ENCODE measurements at places on chromosomes 6 and 20. TPM values are rescaled to one million over a fixed set of nuclear protein-coding genes. Genes with fewer than 3 reads are reported as not detected.

Gene FLRT3
- 29.3 TPM for total RNA-seq

Gene OPRL1
- 1.0 TPM for total RNA-seq

Gene CST8
- total RNA-seq = not detected

Gene APMAP
- 47.3 TPM for total RNA-seq

Gene WFDC10B
- not detected for total RNA-seq

Gene CABLES2
- 4.5 TPM for total RNA-seq

Gene SYNGAP1
- 30.2 TPM for total RNA-seq

Gene LRRC73
- 1.2 TPM for total RNA-seq

Gene GPR6
- not detected for total RNA-seq

Gene SEL1L2
- not detected for total RNA-seq

Gene RIN2
- 94.9 TPM for total RNA-seq

Gene PHACTR1
- 7.9 TPM for total RNA-seq

Gene SNAI1
- 32.6 TPM for total RNA-seq

Gene BCAS4
- total RNA-seq = 4.8 TPM

Gene FRK
- 0.85 TPM for total RNA-seq

Gene PACSIN1
- 0.49 TPM for total RNA-seq

Gene COL9A3
- total RNA-seq = 69.6 TPM

Gene PLCB1
- 58.5 TPM for total RNA-seq

Gene RIPPLY2
- 0.80 TPM for total RNA-seq

Gene HDGFL1
- not detected for total RNA-seq

Gene HINT3
- 25.0 TPM for total RNA-seq

Gene ZNF184
- total RNA-seq = 10.6 TPM

Gene MCM9
- total RNA-seq = 20.9 TPM

Gene EPPIN
- not detected for total RNA-seq

Gene TBC1D20
- 32.5 TPM for total RNA-seq

Gene FAM162B
- total RNA-seq = 8.9 TPM

Gene CCN2
- 176 TPM for total RNA-seq

All from sciatic nerve (tissue), 2 donors.